ENCODE measurements at places on chromosomes 3 and 15.
A peak's percentile ranks its signal among the peaks of the same experiment; 100 is the strongest.

DNA sequence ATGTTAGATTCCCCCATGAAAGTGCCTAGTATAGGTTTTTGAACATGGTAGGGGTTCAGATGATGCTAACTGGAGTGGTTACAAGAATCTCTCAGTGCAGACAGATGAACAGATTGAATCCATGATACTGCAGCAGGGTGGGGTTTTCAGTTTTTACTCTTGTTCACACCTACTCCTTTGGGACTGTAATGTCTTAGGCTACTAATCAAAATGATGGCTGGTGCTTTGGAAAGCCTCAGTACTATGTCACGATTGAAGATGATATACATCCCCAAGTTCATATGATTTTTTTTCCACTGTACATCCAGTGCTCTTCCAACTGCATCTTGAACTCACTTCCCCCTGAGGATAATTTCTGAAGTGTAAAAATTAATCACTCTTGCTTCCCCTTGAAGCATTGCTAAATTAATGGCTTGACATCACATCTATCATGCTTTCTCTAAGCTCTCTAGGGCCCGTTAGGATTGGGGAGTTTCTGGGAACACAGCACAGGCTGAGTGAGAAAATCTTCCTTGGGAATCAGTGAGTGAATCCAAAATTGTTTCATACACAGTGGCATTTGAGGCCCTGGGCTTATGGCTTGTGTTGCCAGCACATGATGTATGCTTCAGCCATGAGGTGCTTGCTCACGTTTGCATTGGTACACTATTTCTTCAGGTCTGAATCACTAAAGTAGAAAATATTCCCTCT lies 115.0 kb upstream of the TPRG1 start:
- no peak for DNase-seq

DNA sequence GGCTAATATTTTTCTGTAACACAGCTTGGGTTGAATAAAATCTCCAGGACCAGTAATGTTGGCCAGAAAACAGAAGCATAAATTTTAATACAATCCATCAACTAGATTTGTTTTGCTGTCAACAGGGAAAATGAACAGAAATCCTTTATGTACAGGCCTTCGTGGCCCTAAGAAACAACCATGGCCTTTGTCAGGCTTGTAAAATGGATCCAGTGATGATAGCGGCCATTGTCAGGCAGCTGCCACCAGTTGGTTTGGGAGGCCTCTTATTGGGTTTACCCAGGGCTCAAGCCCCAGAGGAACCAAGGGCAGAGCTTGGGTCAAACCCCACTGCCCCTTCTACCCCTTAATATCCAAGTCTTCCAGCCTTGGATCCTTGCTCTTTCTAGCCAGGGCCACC lies 5.6 kb upstream of the FYCO1 start:
- DNase-seq = no peak

- DNase-seq = no peak
Measured at GRCh38 chr3:150040097-150040496, 69.4 kb upstream of the PFN2 start.

DNA sequence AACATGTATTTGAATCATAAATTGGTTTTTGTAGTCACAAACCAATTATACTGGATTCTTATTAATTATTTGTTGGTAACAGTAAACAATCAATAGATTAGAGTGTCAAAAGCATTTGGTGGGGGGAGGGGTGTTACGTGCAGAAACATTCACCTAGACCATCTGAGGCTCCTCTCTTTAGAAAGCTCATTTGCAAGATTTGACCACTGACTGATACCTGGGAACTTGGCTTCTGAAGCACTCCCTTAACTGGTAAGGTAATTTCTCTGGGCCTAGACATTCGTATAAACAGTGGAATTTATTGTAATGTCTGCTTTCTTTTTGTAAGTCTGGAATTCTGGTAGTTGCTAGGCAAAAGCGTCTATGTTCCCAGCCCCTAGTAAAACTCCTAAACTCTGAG lies 243.8 kb upstream of the GBE1 start:
- no peak for DNase-seq

DNA sequence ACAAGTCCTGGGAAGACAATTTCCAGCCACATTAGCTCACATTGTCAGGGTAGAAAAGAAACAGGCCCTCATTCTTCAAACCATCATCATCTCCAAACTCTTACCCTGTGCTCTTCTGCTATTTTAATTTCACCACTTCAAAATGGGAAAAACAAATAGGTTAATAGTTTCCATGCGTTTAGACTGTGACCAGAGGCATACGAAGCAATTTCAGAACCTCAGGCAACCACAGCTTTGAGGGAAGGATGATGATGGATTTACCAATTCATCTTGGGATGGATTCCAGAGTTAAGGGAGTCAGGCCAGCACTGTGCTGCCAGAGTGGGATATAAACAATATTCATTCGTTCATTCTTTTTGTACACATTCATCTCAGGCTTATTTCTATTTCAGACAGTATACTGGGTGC lies 307.8 kb upstream of the TPRG1 start:
- no peak for DNase-seq

- DNase-seq = no peak
Measured at GRCh38 chr15:47862402-47862801, 145.1 kb downstream of the SEMA6D start.

- peak; percentile 28 for DNase-seq
Measured at GRCh38 chr15:48861813-48862431, 16.0 kb upstream of the EID1 start.

GRCh38 chr15:67708500-67708899 lies 116.8 kb upstream of the SKOR1 start:
- no peak for DNase-seq

GRCh38 chr3:184193991-184194539 lies 8.1 kb downstream of the ABCF3 start:
- no peak for DNase-seq

- DNase-seq = no peak
Measured at GRCh38 chr3:126552688-126553283, 5.9 kb downstream of the C3orf22 start.

DNA sequence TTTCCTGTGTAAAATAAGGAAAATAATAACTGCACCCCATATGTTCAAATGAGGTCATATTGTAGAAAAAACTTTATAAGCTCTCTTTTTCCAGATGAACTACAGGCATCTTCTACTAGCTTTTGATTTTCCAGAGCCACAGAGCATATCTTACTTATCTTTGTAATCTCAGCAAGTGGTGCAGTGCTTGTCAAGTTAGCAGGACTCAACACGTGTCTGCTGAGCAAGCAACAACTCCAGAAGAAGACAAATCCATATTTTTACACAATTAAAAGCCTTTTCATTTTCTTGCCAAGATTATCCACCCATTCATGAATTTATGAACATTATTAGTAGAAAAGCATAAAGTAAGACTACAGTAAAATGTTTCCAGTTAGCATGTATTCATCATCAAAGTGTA lies 14.4 kb upstream of the TSC22D2 start:
- no peak for DNase-seq

GRCh38 chr3:52650439-52650838 lies 35.3 kb downstream of the PBRM1 start:
- DNase-seq = no peak

DNA sequence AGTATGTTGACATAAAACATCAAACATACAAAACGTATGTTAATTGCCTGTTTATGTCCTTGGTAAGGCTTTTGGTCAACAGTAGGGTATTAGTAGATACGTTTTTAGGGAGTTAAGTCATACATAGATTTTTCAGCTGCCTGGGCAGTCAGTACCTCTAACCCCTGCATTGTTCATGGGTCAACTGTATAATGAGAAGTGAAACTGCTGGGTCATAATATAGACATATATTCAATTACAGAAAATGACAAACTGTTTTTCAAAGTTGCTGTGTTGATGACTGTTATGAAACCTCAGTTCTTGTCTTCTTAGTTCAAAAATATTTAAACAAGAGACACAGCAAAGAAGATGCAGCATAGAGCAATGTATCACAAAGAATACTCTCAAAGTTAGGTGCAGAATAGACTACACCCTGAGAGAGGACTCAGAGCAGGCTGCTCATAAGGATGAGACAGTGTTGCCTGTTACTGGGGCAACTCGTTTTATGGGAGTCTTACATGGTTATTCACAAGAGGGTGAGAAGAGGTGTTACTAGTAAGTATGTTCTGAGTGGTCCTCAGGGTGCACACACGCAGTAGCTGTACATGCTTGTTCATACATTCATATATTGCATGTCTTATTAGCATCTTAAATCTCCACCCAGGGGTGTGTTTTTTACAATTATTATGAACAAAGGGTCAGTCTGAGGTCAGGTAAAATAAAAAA lies 53.1 kb upstream of the ADAMTS17 start:
- no peak for DNase-seq

GRCh38 chr15:40108061-40108854 lies 421 bp downstream of the BMF start:
- no peak for DNase-seq

GRCh38 chr3:102595057-102595456 lies 160.2 kb downstream of the ZPLD1 start:
- no peak for DNase-seq

- DNase-seq = no peak
Measured at GRCh38 chr3:155549087-155549486, 195.8 kb downstream of the PLCH1 start.

DNA sequence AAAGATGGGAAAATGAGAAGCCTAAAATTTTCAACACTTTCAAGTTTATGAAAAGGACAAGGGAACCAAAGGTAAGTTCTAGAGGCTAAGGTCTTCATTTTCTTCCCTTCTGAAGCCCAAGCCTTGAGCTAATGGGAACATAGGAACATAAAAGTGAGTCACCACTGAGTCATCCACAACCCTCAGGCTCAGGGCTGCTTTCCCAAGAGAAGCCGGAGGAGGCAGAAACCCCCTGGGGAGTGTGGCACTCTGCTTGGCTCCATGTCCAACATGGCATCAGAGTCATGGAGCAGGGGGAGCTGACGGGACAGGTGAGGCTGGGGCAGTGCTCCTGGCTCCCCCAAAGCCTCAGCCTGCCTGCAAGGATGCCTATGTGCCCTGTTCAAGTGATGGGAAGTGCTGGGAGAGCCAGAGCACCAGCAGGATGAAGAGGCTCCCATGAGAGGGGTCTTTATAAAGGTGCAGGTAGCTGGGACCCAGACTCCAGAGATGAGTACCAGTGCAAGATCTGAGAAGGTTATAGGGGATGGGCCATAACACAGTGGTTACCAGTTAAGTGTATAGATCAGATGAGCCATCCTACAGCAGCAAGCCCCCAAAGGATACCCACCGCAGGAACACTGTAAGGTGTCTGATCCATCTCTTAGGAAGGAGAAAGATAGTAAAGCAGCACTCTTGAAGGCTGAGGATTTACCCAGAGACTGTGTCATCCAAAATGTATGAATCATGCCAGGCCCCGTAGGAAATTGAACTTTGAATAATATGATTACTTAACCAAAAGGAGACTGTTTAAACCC lies 31.8 kb upstream of the RYR3 start:
- no peak for DNase-seq

- no peak for DNase-seq
Measured at GRCh38 chr3:13608969-13609725, 60.2 kb downstream of the FBLN2 start.

GRCh38 chr15:48556159-48556897 lies 89.2 kb downstream of the FBN1 start:
- DNase-seq = no peak

GRCh38 chr3:10017636-10018292 lies 8.5 kb upstream of the FANCD2 start:
- DNase-seq = no peak

DNA sequence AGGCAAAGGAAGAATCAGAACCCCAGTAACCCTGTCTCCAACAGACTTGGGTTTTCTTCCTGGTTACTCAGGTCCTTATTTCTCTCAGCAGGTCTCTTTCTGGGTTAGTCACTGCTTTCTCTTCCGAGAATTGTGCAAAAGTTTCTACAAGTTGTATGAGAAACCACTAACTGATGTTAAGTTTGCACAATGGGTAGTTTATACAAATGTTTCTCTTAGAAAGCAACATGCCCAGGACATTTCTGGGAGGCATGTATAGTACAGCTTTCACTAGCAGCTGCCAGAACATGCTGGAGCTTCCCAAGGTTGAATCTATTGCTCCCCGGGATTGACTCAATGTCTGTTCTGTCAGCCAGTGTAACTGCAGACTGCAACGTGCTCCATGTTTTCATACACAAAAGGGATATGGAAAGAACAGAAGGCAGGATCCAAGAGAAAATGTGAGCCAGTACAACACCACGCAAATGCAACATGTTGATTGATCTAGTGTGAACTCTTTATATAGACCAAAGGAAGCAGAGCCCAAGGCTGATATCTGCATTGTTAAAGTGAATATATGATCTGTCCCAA lies 887.8 kb downstream of the MCTP2 start:
- no peak for DNase-seq

DNA sequence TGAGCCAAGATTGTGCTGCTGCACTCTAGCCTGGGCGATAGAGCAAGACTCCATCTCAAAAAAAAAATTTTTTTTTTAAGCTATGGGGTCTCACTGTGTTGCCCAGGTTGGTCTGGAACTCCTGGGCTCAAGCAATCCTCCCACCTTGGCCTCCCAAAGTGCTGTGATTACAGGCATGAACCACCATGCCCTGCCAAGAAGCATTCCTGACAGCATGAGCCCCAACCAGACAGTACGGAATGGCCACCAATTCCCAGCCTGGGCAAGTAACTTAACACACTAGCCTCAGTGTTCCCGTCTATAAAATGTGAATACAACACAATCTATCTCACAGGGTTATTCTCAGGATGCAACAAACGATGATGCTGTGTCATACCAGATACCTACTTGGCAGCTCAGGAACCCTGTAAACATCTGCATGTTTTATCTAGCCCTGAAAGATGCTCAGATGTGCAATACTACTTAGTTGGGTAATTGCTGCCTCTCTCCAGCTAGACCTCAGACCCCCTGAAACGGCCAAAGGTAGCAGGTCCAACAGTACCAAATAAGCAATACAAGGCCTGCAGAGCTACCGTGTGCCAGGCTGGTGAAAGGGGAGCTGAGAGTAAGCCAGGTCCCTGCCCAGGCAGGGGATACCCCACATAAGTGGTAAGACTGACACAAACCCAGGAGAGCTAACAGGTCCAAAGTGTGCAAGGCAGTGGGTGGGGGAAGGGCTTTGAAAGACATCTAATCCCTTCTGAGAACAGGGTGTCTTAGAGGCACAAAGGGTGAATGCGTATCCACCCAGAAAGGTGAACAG lies 1.9 kb downstream of the TKT start:
- DNase-seq = no peak

GRCh38 chr3:58143417-58144055 lies 67.2 kb downstream of the DNASE1L3 start:
- DNase-seq = no peak

DNA sequence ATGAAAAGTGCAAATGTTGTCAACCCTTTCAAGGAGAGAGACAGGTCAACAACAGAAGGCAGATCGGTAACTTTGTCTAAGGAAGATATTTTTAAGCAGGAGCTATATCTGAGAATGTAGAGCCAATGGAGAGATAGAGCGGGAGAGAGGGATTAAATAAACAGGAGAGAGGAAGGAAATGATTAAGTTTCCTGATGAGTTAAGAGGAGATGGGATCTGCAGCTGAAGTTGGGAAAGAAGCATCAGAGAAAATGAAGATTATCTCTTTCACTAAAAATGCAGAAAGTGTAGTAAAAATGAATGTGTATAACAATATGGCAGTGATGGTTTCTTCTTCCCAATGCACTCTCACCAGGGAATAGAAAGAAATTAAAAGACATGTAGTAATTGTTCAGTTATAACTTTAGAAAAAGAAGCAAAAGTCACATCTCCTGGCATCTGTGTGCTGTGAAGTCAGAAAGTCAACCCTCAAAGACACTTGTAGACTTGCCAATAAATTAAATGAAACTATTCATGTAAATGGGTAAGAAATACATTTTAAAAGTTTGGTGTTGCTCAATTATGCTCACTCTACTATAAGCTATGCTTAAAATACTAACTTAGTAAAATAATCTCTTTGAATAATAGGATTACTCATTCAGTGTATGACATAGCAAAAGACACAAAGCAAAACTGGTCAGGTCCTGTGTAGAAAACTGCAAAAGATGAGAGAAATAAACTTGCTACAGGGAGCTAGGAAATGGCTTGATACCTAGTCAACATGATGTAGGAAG lies 264.6 kb downstream of the ZIC4 start:
- no peak for DNase-seq

Measured in DMS 273 treated with DMSO at 0.1 percent for 48 hours (cell line).